Right forelimb (tissue), 1 donor: ENCODE measurements at places on chromosomes 7 and 10.

GRCh38 chr7:1455955-1456354 lies 3.3 kb downstream of the MICALL2 start:
- no peak for DNase-seq

DNA sequence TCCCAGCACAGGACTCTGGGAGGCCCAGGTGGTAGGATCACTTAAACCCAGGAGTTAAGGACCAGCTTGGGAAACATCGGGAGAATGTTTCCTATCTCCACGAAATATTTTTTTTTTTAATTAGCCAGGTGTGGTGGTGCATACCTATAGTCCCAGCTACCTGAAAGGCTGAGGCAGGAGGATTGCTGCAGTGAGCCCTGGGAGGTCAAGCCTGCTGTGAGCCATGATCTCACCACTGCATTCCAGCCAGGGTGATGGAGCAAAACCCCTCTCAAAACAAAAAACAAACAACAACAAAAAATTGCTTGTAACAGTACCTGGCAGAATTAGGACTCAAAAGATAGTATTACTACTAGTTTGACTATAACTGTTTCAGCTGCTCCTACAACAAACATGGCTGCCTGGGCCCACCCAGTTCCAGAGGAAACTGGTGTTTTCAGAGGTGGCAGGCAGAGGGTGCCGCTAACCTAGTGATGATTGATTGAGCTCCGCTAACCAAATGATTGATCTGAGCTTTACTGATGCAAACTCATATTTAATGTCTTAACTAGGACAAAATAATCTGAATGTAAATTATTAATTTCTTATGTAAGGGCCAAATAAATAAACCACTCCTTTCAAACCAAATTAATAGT lies 57.0 kb downstream of the AP3M1 start:
- no peak for DNase-seq

GRCh38 chr10:43282881-43283280 lies 16.0 kb upstream of the RASGEF1A start:
- no peak for DNase-seq

- DNase-seq = no peak
Observed at GRCh38 chr7:69849268-69849667, 251.0 kb downstream of the AUTS2 start.

- no peak for DNase-seq
Observed at GRCh38 chr7:43480581-43480980, 102.3 kb upstream of the STK17A start.

- DNase-seq = no peak
Observed at GRCh38 chr10:48400850-48401220, 94.4 kb downstream of the MAPK8 start.

- no peak for DNase-seq
Observed at GRCh38 chr10:76155961-76156360, 724.5 kb downstream of the LRMDA start.

GRCh38 chr10:123994417-123995081 lies 98.8 kb downstream of the CHST15 start:
- DNase-seq = peak; percentile 94

DNA sequence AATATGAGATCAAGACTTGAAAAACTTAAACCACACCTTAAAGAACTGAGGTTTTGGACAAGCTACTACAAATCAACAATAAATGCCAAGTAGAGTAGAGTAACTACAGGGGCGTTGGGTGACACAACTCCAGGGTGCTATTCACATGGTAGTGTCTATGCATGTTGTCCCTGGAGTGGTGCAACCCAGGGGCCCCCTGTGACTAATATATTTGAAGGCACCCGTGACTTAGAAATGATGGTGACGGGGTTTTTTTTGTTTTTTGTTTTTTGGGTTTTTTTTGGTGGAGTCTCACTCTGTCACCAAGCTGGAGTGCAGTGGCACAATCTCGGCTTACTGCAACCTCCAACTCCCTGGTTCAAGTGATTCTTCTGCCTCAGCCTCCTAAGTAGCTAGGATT lies 106.9 kb downstream of the FAM107B start:
- no peak for DNase-seq

GRCh38 chr7:959271-959670 lies 4.8 kb upstream of the ADAP1 start:
- DNase-seq = no peak

DNA sequence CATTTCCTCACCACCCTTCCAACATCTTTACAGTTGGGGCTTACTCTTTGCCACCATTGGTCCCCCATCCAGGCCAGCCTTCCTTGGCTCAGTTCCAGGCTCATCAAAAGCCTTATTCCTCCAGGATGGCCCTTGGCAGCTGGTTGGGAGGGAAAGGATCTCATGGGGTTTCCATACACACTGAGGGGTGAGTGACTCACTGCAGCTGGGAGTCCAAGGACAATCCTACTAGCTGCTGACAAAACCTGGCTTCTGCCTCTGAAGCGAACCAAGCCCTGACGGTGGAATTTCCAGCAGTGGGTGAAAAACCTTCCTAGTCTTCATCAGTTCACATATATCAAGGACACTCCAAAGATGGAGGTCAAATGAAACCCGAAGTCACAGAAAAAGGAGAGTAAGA lies 22.9 kb downstream of the CRHR2 start:
- no peak for DNase-seq

DNA sequence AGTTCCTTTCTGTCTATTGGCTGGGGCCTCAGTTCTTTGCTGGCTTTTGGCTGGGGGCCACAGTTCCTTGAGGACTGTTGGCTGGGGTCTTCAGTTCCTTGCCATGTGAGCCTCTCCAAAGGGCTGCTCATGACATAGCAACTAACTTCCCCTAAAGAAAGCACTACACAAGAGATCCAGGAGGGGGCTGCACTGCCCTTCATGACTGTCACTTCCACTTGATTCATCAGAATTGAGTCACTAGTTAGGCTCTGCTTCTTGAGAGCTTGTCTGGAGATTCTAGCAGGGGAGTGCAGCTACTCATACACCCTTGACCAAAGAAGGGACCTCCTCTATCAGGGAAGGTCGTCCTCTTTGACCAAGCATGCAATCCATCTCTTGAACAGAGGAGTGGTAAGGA lies 38.0 kb upstream of the MKX start:
- DNase-seq = no peak

DNA sequence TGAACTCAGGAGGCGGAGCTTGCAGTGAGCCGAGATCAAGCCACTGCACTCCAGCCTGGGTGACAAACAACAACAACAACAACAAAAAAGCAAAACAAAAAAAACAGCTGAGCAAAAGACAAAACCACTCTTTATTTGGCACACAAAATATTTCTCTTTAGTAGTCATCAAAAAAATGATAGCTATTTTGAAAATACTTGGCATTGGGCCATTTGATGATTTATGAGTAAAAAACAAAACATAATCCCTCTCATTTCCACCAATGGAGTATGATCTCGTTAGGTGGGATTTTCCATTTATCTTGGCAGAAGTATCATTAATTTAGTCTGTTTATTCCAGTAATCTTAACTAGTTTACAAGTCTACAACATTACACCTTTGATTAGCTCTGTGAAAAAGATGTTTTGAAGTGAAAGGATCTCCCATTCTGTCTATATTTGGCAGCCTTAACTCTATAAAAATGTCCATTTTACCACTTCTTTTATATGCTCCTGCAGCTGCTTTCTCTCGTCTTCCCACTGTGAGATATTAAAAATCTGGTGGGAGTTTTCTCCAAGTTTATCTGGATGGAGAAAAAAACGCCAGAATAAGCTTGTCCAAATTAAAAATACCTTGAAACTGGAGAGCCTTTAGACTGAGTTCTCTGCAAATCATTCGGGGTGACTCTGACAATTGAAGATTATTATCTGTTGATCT lies 58.8 kb upstream of the AGMO start:
- DNase-seq = no peak

- DNase-seq = no peak
Observed at GRCh38 chr10:127088908-127089307, 107.5 kb downstream of the INSYN2A start.

- no peak for DNase-seq
Observed at GRCh38 chr10:110781139-110781538, 90.6 kb upstream of the PDCD4 start.

DNA sequence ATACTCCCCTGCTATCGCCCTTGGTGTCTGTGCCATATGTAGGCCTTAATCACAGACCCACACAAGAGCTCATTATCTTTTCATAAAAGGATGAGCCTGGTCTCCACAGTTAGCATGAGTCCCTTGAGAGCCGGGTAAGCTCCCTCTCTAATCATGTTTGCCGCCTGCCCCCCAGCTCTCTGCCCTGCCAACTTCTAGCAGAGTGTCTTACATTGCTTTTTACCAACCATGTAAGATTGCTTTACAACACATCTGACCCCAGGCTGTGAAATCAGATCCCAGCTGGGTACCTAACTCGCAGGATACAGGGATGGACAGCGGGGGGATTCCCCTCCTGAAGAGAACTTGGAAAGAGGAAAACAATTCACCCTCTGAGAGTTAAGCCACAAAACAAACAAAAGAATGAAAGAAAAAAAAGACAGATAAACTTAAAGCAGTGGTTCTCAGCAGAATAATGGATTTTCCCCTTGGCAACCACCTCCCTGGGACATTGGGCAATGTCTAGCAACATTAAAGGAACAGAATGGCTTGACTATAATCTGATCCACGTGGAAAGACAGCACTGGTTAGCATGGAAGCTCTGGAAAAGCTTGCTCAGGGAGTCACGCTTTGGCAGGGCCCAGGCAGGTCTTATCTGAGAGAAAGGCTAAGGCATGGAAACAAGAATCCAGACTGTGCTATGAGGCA lies 39.4 kb upstream of the ATOH7 start:
- DNase-seq = no peak

DNA sequence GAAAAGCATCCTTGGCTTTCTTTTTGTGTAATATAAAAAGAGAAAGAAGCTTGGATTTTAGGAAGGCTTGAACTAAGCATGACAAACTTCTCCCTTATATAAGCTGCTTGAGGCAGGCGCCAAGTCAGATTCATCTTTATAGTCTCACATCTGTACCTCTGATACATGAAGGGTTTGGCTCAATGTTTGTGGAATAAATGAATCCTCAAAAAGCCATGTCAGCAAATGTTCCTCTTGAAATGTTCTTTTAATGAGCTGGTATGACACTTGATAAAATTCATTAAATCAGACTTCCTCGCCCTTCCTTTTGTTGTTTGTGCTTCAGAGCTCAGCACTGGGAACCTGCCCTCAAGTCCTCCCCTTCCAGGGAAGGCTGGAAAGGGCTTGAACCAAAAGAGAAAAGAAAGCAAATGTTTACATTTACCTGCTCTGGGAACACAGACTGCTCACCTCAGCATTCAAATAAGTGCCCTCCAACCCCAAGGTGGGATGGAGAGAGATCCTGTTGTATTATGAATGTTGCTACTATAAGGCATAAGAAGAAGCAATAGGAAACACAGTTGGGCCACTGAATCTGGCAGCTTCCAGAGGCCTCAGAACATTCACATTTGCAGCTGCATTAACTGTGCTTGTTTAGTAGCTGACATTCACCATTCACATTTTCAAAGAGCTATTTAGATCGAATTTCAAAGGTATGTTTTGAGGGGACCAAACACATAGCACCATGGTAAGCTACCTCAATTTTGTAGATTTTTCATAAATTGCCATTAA lies 212.6 kb downstream of the CACNA2D1 start:
- no peak for DNase-seq
